ENCODE measurements at places on chromosomes 16 and 17.

DNA sequence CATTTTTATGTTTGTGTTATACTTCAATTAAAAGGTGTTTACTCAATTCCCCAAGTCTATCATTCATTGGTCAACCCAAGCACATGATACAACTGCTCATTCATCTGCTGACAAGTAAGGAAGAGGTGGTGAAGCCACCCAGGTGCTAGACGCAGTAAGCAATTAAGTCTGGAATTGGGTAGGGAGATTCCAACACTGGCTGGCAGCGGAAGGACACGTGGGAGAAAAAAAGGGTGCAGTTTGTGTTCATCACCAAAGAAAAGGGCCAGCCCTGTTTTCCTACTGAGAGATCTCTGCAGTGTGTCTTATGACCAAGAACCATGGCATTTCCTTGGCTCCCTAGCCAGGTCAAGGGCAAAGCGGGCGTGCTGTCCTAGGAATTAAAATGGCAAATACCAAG lies 11.8 kb upstream of the ZNF23 start:
- no peak for DNase-seq

GRCh38 chr17:70208825-70209555 lies 39.7 kb downstream of the KCNJ2 start:
- DNase-seq, result no peak

GRCh38 chr16:24116989-24117388 lies 139.1 kb upstream of the CACNG3 start:
- no peak for DNase-seq

GRCh38 chr16:50155925-50156324 lies 2.8 kb downstream of the TENT4B start:
- DNase-seq, result no peak

DNA sequence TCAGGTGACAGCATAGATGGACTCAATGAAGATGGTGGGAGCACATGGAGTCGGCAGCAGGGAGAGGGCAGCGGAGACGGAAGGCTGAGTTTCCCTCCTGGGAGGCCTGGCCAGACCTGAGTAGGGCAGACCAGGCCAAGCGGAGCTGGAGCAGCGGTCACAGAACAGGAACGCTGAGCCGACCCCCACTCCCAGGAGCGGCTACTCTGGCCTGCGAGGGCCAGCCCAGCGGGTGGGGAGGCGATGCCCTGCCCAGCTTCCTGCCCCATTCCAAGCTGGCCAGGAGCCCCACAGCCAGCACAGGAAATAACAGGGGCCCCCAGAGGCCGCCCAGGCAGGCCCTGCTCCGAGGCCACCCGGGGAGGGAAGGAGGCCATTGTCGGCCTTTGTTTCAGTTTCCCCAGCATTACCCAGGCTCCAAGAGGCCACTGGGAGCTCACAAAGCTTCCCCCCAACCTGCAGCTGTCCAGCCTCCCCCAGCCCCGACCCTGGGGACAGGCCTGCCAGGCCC lies 79.8 kb downstream of the ZNF423 start:
- no peak for DNase-seq

DNA sequence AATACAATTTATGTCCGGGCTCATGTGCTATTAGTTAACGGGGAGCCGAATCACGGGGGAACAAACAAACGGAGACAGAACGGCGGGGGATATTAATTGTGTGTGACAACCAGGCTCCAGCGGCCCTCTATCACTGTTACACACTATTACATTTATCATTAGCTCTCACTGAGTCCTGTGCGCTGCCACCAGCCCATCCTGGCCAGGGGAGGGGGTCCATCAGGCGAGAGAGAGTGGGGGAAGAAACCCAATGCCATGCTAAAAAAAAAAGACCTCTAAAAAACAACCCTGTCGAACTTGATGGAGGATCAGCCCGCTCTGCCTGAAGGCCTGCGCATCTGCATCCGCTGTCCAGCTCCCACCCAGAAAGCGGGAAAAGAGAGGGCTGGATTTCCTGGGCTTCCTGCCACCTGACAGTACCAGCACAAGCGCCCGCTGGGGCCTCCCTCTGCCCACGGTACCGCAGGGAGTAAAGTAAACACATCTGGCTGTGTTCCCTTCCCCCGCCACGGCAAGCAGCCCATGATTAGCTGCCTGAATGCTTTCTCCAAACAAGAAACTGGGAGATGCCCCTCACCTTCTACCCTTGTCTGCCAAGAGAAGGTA lies 41.7 kb downstream of the PIPOX start:
- no peak for DNase-seq

GRCh38 chr17:29376667-29377270 lies 13.4 kb upstream of the TAOK1 start:
- DNase-seq, result no peak

- DNase-seq, result no peak
Measured at GRCh38 chr16:87534030-87534653, 41.3 kb upstream of the ZCCHC14 start.

DNA sequence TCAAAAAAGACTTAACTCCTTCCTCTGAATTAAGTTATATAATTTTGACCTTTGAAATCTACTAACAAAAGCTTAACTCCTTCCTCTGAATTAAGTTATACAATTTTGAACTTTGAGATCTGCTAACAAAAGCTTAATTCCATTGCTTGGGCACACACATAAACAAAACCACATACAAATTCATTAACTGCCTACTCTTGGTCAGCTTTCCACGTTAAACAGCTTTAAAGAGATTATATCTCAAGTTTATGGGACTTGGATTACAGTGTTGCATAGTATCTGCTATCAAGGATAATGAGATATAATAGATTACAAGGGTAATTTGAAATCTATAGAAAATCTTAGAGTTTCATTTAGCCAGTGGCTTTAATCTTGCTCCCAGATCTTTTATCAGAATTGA lies 23.5 kb downstream of the COX10 start:
- DNase-seq, result no peak

DNA sequence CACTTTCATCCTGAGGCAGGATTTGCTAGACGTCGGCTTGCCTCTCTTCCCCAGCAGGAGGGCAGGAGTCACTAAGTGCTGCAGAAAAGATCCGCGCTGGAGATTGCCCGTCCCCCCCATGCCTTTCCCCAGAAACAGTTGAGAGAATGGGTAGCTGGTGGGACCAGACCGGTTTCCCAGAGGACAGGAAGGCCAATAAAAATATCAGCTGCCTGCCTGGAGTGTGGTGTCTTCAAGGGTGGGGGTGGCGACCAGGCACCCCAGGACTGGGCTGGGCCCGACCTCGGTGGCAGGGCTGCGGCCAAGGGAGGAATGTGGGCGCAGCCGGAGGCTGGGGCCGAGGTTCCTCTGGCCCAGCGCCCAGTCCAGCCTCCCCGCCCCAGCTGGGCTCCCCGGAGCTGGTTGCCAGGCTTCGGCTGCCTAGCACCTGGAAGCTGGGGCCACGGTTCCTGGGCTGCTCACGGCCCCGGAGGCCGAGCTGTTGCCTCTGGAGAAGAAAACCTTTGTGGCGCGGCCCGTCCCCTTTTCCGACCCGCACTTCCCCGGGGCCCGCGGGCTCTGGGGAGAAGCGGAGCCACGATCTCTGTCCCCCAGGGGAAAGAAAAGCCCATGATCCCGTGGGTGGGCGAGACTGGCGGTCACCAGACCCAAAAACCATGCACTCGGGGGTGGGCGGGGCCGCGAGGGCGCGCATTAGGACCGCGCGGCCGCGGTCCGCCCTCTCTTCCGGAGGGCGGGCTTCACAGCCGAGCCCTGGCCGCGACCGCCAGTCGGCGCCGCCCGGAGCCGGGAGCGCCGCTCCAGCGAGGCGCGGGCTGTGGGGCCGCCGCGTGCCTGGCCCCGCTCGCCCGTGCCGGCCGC lies at the start of gene TRAF4:
TSS of gene TRAF4 (plus strand) at position 769 of the 861 bp plus-strand sequence. CDS start 102 bp downstream, outside the sequence.
- DNase-seq, result peak; percentile 76

DNA sequence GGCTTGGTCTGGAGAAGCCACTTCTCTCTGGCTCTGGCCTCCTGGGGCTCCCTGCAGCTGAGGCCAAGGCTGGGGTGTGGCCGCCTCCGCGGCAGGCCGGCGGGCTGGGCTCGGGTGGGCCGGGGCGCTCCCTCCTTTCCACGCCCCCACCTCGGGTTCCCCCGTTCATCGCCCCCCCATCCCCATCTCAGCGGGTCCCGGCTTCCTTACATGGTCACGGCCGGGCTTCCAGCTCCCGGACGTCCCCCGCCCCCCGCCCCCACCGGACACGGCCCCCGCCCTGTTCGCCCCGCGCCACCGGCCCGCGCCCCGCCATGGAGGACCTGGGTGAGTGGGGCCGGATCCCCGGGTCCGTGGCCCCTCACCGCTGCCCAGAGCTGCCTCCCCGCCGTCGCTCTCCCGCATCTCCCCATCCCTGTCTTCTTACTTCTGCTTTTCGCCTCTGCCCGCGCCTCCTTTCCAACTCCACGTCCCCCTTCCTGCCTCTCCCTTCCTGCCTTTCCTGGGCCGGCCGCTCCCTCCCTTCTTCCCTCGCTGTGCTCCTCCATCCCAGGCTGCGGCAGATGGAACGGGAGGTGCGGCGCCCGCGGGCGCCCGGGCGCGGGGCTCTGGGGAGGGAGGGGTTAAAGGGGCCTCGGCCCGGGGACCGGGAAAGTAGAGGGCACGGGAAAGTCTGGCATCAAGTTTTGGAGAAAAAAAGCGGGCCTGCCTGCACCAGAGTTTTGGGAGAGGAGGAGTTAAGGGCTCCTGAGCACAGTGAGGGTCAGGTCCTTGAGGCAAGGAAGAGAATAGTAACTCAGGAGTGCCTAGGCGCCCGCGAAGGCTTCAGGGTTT lies at the start of gene TGFB1I1:
TSS of gene TGFB1I1 (plus strand) at position 278 of the 834 bp plus-strand sequence. CDS start at position 315, 37 bp downstream.
- DNase-seq, result no peak

DNA sequence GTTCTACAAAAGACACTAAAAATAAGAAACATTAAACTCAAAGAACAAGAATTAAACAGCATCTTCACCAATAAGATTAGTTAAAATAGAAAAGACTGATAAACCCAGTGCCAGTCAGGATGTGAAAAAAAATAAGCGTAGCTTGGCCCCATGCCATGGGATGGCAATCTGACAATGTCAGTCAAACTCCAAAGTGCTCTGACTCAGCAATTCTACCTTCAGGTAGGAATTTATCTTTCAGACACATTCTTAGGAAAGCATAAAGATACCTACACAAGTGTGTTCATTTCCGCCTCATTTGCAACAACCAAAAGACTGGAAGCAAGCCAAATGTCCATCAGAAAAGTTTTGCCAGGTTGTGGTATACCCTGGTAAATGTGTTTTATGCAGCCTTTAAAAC lies 9.1 kb upstream of the MPO start:
- no peak for DNase-seq

- DNase-seq, result no peak
Measured at GRCh38 chr16:54933281-54934011, 2.8 kb downstream of the IRX5 start.

DNA sequence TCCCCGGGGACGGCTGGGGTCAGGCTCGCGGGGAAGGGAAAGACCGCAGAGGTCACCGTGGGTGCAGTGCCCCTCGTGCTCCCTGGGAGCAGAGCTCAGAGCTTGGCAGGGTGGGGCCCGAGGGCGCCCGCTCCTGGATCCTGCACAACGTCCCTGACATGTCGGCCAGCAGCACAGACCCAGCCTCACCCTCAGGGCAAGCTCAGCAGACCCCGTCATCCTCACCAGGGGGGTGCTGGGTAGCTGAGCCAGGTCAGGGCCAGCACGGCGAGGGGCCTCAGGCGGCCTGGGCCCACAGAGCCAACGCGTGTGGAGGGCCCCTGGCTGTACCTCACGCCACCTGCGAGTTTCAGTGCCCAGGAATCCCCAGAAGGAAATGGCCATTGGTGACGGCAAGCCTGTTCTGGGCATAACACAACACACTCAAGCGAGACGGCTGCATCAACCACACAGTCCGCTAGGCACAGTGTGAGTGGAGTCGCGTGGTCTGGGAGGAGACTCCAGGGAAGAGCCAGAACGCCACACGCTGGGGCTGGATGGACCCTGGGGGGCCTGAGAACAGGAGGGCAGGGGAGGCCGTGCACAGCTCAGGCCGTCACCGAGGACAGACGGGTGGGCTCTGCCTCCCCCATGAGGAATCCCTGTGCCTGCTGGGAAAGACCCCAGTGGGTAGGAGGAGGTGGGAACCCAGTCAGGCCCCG lies 60.3 kb downstream of the ZNF778 start:
- no peak for DNase-seq

DNA sequence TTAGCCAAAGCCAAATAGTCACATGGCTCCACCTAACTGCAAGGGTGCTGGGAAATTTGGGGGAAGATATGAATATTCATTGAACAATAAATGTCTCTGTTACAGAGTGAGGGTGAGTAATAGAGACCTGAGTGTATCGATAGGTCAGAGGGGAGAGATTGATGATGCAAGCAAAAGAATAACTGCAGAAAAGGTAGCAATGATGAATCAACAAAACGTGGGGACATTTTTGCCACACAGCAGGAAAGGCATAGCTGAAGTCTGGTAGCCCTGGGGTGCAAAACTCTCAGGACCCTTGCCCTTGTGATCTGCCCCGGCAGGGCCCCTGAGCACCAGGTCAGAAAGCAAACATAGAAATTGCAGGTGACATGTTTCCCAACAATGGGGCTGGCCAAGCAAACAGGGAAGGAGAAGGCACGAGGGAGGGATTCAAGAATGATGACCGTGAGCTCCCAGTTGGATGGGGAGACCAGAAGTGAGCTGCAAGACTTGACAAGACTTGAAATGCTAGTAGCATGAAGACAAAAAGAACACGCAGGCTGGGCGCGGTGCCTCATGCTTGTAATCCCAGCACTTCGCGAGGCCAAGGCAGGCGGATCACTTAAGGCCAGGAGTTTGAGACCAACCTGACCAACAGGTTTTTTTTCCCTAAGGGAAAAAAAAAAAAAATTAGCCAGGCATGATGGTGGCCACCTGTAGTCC lies 12.7 kb upstream of the HERPUD1 start:
- DNase-seq, result no peak

GRCh38 chr16:56257239-56257638 lies 66.0 kb downstream of the GNAO1 start:
- DNase-seq, result no peak

- no peak for DNase-seq
Measured at GRCh38 chr17:72287586-72287985, 166.8 kb downstream of the SOX9 start.

- DNase-seq, result no peak
Measured at GRCh38 chr17:11991461-11991860, 5.8 kb downstream of the ZNF18 start.

- DNase-seq, result no peak
Measured at GRCh38 chr16:51753467-51754127, 602.5 kb upstream of the SALL1 start.

GRCh38 chr17:8806926-8807550 lies 7.9 kb upstream of the MFSD6L start:
- DNase-seq, result no peak

DNA sequence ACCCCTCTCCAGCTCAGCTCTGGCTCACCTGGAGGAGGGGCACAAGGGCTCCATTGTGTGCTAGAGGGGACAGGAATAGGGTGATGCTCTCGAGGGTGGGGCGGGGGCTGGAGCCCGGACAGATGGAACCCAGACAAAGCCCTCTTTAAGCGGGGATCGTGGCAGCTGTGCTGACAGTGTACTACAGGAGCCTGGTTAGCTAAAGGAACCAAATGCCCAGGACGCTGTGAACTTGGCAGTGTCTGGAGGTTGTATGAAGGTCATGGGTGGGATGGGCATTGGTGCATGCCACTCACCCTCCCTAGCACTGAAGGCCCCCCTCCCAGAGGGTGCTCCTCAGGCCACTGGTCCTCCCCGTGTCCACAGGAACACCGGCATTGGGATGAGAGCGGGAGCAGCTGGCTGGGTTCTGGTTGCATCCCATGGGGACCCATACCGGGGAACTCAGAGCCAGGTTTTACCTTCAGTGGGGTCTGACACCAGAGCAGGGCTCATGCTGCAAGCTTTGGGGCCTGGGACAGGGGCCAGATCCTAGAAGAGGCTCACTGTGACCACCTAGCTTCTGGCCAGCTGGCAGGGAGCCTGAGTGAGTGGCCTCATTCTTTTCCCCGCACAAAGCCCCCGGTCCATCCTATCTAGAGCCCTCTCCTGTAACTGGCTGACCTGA lies 11.9 kb downstream of the KIF19 start:
- no peak for DNase-seq

Data from activated CD4-positive, alpha-beta T cell treated with anti-CD3 and anti-CD28 coated beads for 24 hours (primary cell).